Stimulated activated CD4-positive, alpha-beta T cell treated with anti-CD3 and anti-CD28 coated beads, TNF-alpha, amount 100 ng/mL, for 24 hours (primary cell): ENCODE measurements at places on chromosomes 5 and 9.

GRCh38 chr9:2837915-2838314 is 6.0 kb downstream of the PUM3 start:
- DNase-seq, result no peak

GRCh38 chr5:39494107-39494510 is 69.3 kb upstream of the DAB2 start:
- DNase-seq, result no peak

- DNase-seq, result no peak
Observed at GRCh38 chr5:181170237-181170825, 22.9 kb downstream of the OR2V2 start.

GRCh38 chr9:112003538-112003937 is 106.9 kb downstream of the UGCG start:
- DNase-seq, result no peak

DNA sequence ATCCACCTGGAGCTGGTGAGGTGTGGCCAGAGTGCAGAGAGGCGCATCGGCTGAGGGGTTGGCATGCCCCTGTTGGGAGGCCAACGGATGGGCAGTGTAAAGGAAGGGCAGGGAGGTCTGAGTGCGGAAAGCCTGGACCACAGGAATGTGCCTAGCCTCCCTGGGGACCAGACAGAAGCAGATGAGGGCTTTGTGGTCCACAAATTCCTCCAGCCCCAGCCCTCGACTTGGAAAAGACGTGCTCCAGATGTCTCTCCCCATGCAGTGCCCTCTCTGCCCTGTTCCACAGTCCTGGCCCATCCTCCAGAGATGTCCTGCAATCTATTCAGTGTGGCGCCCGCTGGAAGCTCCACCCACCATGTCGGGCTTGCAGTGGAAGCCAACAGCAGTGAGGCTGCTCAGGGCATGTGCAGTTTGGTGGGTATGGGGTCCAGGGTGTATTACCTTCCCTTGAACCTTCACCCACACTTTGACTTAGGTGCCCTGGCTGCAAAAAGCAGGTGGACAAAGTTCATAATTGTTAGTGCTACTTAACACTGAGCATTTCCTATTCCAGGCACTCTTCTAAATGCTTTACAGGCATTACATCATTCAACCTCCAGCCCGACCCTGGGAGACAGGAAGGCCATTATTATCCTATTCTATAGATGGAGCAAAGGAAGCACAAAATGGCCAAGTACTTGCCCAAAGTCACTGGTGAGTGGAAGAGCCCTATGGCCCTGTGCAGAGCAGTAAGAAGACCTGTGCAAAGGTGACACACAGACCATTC is 120.2 kb upstream of the SLC25A48 start:
- no peak for DNase-seq

DNA sequence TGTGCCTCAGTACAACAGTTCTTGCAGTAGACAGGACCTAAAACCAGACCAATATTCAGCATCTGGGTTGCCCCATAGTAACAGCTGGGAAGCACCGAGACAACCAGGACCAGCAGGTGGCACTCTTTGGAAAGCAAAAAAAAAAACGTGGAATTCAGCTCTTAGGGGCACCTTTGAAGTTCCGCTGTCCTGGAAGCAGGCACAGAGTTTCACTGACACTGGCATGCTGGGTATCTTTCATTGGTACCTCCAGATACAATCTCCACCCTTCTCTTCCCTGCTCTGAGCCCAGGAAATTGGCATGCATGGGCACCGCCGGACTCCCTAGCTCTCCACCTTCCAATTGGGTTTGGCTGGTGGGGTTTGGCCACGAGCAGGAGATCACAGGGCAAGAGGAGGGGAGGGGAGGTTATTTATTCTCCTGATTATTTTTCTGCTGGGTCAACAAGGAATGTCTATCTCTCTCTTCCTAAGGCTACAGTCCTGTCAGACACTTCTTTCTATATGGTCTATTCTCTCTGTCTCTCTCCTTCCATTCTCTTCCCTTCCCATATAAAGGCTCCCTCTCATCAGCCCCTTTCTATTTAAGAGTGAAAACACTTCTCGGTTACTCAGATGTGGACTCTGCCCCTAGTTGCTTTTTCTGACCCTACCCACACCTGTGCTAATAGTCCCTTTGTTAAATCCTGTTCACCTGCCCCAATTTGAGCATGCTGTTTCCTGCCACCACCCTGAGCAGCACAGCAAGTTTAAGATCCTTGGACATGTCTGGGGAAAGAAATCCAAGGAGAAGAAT is 1.9 kb upstream of the IDNK start:
- DNase-seq, result no peak

DNA sequence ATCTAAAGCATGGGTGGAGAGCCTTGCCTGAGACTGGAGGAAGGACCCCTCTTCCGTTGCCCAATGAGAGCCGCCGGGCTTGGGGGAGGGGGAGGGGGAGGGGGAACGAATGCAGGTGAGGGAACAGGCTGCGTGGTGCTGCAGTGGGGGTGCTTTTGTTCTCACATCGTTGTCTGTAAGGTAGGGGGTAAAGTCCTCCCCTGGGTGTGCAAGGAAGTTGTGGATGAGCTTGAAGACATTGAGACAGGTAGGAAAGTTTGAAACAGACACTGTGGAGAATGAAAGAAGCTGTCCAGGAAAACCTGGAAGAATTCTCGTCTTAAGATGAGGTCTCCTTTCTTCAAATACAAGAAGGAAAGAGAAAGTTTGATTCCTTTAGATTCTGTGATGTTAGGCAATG is 94.1 kb upstream of the LIFR start:
- no peak for DNase-seq

- DNase-seq, result no peak
Observed at GRCh38 chr9:445033-445432, 230.4 kb downstream of the DOCK8 start.

- no peak for DNase-seq
Observed at GRCh38 chr5:107424491-107424890, 246.2 kb downstream of the EFNA5 start.

DNA sequence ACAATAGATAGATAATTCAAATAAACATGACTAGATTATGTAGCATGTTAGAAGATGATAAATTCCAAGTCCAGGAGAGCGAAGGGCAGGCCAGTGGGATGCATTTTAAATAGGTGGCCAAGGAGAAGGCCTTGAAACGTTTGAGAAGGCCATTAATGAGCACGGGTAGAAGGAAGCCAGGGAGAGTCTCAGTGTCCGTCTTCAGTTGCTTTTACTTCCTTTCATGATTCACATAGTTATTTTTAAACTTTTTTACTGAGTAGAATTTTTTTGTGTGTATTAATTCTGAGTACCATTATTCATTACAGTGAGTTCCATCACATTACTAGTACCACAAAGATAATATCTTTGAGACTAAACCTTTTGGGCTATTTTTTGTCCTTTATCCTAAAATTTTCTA is 259.2 kb downstream of the ARRDC3 start:
- DNase-seq, result no peak

DNA sequence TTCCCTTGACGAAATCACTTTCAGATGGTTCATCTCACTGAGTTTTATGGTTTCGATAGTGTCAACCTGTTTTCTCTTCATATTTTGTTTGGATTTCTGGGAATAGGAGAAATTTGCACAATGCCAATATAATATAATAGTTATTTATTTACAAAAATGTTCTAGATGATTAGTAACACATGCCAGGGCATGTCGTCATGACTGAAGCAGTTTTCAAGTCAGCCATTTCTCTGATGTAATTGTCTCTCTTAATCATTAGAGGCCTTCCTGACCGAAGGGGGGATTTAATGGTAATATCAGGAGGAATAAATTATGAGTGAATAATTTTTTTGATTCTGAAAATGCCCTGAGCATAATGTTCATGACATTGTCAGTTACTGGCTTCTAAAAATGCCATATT is 246.5 kb upstream of the ATP10B start:
- DNase-seq, result no peak
